ENCODE measurements at places on chromosomes 1 and 21.

- no peak overlapping the region for H3K4me3 ChIP-seq
- H3K27me3 ChIP-seq = peaks cover 40% of the 10 kb centered on the region
- no peak for DNase-seq
- peaks cover 3% of the 10 kb centered on the region for H3K4me1 ChIP-seq
These were observed 128.1 kb downstream of the PLXNA2 start for GRCh38 chr1:208115924-208116640.

- H3K4me3 ChIP-seq = no peak overlapping the region
- H3K4me1 ChIP-seq = no peaks in the 10 kb centered on the region
- no peaks in the 10 kb centered on the region for H3K36me3 ChIP-seq
- DNase-seq = no peak
- no peaks in the 10 kb centered on the region for H3K27me3 ChIP-seq
These were observed 226.3 kb downstream of the HLX start for GRCh38 chr1:221105578-221105977.

DNA sequence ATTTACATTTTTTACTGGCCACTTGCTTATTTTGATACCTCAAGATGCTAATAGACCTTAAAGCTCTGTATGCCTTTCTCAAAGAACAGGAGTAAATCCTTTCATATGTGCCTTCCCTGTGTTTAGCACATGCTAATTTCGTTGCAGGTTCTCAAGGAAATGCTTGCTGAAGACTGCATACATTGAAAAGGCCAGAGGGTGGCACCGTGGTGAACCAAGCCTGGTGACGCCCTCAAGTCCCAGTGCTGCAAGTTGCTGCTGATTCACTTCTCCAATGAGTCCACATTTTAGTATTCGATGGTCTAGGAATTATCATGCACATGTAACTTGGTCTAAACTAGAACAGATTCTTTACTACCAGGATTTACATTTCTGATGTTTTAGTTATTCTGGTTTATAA, 94.1 kb downstream of the CLDN17 start:
- no peak overlapping the region for H3K27ac ChIP-seq
- no peaks in the 10 kb centered on the region for H3K27me3 ChIP-seq
- no peaks in the 10 kb centered on the region for H3K36me3 ChIP-seq
- no peak for DNase-seq
- H3K4me3 ChIP-seq = no peak overlapping the region

- DNase-seq = no peak
- H3K27ac ChIP-seq = no peak overlapping the region
- H3K36me3 ChIP-seq = no peaks in the 10 kb centered on the region
- H3K4me1 ChIP-seq = peaks cover 2% of the 10 kb centered on the region
- peaks cover 55% of the 10 kb centered on the region for H3K27me3 ChIP-seq
These were observed 209.9 kb downstream of the GRIK3 start for GRCh38 chr1:36824390-36824861.

DNA sequence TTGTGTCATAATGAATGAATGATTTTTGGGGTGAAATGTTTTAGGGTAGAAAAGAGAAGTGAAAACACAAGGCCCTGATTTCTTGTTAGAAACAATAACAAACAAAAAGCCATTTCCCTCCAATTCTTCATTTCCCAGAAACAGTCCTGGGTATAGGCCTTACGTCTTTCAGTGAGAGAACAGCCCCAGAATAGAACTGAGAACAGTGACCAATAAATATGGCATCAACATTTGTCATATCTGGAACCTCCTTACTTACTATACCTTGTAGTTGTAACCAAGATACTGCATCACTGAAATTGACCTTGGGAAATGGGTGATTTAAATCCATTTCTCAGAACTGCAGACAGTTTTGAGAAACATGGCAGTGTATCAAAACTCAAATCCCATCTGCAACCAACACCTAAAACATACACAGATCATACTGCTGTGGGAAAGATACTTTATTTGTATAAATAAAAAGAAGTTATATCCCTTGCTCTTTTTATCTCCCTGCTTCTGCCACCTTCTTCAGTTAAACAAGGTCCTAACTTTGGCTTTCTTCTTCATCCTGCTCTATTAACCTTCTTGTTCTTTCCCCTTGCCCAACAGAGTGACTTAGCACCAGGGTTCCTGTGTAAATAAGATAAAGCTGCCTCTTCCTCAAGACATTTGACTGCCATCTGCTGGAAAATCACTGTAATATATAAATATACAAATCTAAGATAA, 19.5 kb downstream of the XKR8 start:
- H3K27ac ChIP-seq = no peak overlapping the region
- no peaks in the 10 kb centered on the region for H3K27me3 ChIP-seq
- no peak for DNase-seq
- peaks cover 2% of the 10 kb centered on the region for H3K4me1 ChIP-seq
- no peak overlapping the region for H3K4me3 ChIP-seq

GRCh38 chr1:185987611-185988321, 253.6 kb downstream of the HMCN1 start:
- H3K4me3 ChIP-seq = no peak overlapping the region
- H3K4me1 ChIP-seq = peaks cover 6% of the 10 kb centered on the region
- H3K27ac ChIP-seq = peak overlapping the region; percentile 11
- H3K36me3 ChIP-seq = no peaks in the 10 kb centered on the region

- peaks cover 17% of the 10 kb centered on the region for H3K4me1 ChIP-seq
- peaks cover 10% of the 10 kb centered on the region for H3K27me3 ChIP-seq
- H3K27ac ChIP-seq = peak overlapping the region; percentile 96
- peak overlapping the region; percentile 87 for H3K4me3 ChIP-seq
- no peaks in the 10 kb centered on the region for H3K36me3 ChIP-seq
- DNase-seq = no peak
These were observed 4.6 kb downstream of the JUN start for GRCh38 chr1:58779059-58779754.

- DNase-seq = no peak
- H3K27ac ChIP-seq = no peak overlapping the region
- peaks cover 4% of the 10 kb centered on the region for H3K36me3 ChIP-seq
- peaks cover 70% of the 10 kb centered on the region for H3K27me3 ChIP-seq
These were observed 209.8 kb upstream of the GRIK3 start for GRCh38 chr1:37244083-37244480.

DNA sequence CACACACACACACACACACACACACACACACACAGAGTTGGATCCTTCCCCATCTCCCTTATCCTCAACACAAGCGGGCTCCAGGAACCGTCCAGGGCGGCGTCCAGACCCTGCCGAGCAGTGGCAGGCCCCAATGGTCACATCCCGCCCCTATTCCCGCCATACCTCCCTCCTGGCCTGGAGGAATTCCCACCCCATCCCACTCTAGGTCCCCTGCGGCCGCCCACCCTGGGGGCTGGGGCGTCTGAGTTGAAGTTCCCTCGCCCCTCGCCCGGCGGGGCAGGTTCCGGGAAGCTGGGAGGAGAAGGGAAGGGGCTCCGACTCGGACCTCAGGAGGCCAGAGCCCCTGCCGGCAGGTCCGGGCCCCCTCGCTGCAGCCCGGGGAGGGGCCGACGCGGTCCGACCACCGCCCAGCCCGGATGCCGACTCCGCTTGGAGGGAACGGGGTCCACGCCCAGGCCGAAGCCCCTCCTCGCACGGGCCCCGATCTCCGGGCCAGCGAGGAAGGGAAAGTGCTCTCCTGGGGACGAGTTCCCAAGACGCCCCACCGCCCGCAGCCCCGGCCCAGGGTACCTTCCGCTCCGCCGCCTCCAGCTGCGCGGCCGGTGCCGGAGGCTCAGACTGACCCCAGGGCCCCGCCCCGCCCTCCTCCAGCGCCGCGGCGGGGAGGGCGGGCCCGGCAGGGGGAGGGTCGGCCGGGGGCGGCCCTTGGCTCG, at the start of gene RHOC:
Gene RHOC (minus strand): TSS at position 623 of the 716 bp plus-strand sequence. CDS start 3,328 bp downstream, outside the sequence.
- no peak for DNase-seq
- H3K4me3 ChIP-seq = peak within 1 kb of the TSS; percentile 90
- H3K4me1 ChIP-seq = peaks cover 39% of the 10 kb centered on the region
- H3K27me3 ChIP-seq = no peaks in the 10 kb centered on the region

DNA sequence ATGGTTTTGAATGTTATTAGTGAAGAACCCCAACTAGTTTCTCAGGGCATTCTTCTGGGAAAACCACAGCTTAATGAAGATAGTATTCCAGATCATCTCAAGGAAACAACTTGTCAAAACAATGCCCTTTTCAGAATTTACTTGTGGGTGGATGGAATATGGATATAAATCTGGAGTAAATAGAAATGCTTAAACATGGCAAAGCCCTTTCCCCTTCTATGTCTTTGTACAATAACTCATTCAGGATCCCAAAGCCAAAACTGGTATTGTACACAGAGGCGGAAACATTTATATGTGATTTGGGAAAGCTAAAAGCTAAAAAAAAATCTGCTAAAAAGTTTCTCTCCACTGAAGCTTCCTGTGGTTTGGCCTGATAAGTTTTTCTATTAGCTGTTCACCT, 55.5 kb upstream of the RGS5 start:
- no peaks in the 10 kb centered on the region for H3K4me1 ChIP-seq
- H3K27me3 ChIP-seq = no peaks in the 10 kb centered on the region
- no peak for DNase-seq
- H3K27ac ChIP-seq = no peak overlapping the region
- no peaks in the 10 kb centered on the region for H3K36me3 ChIP-seq

GRCh38 chr1:63669151-63669961, 76.1 kb downstream of the PGM1 start:
- no peak for DNase-seq
- H3K4me1 ChIP-seq = peaks cover 3% of the 10 kb centered on the region
- no peak overlapping the region for H3K4me3 ChIP-seq
- no peaks in the 10 kb centered on the region for H3K36me3 ChIP-seq
- H3K27me3 ChIP-seq = no peaks in the 10 kb centered on the region

DNA sequence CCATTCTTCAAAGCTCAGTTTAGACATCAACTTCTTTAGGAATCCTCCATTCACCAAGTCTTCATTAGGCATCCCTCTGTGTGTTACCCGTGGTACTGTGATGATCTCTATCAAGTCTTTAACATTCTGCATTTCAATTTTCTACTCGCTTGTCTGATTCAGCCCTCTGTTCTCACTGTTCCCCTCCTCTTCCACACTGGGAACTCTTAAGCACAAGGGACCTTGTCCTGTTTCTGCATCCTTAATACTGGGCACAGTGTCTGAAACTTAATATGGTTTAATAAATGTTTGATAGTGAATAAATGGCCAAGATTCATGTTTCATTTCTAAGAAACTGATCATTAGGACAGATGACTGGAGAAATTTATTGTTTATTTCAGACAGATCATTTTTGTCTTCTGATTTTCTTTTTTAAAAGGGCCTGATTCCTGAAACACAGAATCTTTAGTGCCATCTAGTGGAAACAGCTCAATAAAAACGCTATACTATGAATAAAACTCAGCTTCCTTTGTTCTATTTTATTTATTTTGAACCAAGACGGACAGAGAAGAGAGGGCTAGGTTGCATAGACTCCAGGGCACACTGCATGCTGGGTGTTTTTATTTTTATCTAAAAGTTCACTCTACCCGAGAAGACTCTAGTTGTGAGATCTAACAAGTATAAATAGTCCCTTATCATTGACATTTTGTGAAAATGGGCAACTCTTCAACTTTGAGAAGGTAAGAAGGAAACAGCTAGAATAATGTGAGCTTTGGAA, 7.0 kb upstream of the TRIM45 start:
- peaks cover 3% of the 10 kb centered on the region for H3K4me1 ChIP-seq
- peak overlapping the region; percentile 51 for H3K27ac ChIP-seq
- no peak overlapping the region for H3K4me3 ChIP-seq
- H3K36me3 ChIP-seq = peaks cover 7% of the 10 kb centered on the region

DNA sequence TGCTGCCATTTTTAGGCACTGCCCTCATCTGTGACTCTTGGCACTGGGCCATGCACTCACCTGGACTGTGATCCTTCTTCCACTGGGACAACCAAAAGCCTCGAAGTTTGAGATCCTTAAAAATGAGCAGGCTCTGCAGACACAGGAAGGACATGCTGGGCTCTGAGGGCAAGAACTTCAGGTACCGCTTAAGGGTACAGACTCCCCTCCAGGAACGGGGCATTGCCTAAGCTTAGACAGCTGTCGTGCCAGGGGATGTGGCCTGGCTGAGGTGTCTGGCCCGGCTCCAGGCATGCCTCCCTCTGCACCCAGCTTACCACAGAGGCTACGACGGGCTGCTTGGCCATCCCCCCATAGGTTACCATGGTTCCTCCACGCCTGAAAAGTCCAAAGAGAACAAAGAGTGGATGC, 14.2 kb upstream of the SRSF4 start:
- no peaks in the 10 kb centered on the region for H3K4me1 ChIP-seq
- no peak overlapping the region for H3K4me3 ChIP-seq
- peaks cover 2% of the 10 kb centered on the region for H3K36me3 ChIP-seq
- H3K27me3 ChIP-seq = no peaks in the 10 kb centered on the region

- no peaks in the 10 kb centered on the region for H3K36me3 ChIP-seq
- DNase-seq = no peak
- H3K4me3 ChIP-seq = no peak overlapping the region
- no peak overlapping the region for H3K27ac ChIP-seq
- no peaks in the 10 kb centered on the region for H3K27me3 ChIP-seq
These were observed 44.8 kb upstream of the ZNF326 start for GRCh38 chr1:89949991-89950624.

All from T-helper 17 cell (primary cell).